SK-N-MC (cell line): ENCODE measurements at places on chromosomes 7 and 10.

GRCh38 chr7:154804449-154804848 lies 198.5 kb downstream of the PAXIP1 start:
- DNase-seq, result no peak

DNA sequence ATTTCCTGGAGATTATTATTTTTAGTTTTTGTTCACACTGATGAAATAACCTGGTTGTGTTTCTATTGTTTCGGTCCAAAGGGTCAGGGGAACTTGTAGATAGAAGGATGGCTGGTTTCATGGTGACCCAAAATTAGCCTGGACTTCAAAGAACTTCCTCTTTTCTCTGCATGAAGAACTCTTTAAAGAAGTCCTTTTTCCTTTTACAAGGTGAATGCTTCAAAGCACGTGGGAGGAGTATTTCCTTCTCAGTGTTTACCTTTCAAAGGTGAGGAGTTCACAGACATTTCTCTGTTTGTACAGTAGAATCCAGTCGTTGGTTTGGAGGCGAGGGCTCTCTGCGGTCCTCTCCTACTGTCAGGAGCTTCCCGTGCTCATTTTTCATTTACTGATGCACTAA lies 561.7 kb downstream of the GATA3 start:
- no peak for DNase-seq

GRCh38 chr7:73727952-73728351 lies 8.5 kb upstream of the STX1A start:
- DNase-seq, result no peak

GRCh38 chr10:61684894-61685507 lies 22.3 kb downstream of the CABCOCO1 start:
- no peak for DNase-seq

DNA sequence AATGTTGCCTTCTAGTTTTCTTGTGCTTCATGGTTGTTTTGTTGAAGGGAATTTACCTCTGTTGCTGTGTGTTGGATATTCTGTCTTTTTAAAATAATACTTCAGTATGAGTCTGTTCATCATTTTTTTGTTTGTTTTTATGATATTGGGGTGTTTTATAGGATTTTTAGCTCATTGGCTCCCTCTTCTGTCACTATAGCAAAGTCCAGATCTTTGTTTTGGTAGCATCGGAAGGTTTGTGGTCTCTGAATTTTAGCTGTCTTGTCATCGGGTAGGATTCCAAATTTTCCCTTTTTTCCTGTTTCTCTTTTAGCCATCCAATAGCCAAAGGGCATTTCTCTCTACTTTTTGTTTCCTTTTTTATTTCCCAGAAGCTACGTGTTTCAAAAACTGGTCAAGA lies 91.4 kb downstream of the EXOC4 start:
- no peak for DNase-seq

GRCh38 chr7:94362276-94362675 lies 32.4 kb upstream of the COL1A2 start:
- no peak for DNase-seq

GRCh38 chr7:37277513-37277912 lies 171.2 kb downstream of the ELMO1 start:
- no peak for DNase-seq

DNA sequence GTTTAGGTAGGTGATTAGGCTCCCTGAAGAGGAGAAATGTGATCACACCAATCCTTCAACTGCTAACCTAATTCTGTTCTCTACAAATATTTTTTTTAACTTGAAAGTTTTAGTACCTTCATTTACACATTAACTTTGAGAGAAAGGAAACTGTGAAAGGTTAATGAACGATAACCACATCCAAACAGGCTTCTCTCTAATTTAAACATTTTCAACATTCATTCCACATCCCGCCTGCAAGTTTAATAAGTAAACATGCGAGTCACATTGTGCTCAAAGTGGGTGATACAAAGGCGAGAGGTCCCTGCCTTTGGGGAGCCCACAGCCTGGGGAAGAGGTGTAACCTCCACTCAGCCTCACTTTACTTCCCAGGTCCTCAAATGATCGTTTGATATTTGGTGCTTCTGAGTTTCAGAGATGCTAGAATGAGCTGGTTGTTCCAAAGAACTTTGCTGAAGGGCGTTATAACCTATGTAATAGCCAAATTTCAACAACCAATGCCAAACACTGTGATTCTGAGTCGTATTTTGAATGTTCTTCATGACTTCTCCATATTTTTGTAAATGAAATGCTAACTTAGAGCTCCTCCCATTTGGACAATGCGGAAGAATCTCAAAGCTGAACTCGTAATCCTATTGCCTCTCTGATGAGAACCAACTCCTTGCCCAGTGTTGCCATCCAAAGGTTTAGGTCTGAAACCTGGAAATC lies 47.5 kb downstream of the DENND2A start:
- DNase-seq, result no peak

GRCh38 chr7:95476904-95477594 lies 8.7 kb upstream of the ASB4 start:
- DNase-seq, result peak; percentile 55

DNA sequence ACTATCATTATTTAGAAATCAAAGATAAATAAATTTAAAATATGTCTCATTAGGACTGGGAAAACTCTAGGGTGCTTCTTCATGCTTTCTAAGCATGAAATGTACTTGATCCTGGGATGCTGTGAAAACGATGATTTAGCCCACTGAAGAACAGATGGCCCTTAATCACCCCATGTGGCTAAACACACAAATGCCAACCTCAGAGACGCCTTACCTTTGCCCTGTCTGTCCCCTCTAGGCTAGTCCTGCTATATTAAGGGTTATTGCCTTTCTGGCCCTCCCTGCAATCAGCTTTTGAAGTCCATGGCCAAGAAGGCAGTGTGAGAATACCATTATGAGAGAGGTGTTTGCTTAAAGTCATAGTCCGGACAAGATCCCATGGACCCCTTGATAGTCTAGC lies 217.2 kb downstream of the TWIST1 start:
- DNase-seq, result no peak

- DNase-seq, result no peak
Measured at GRCh38 chr7:16583834-16584233, 57.2 kb downstream of the LRRC72 start.

DNA sequence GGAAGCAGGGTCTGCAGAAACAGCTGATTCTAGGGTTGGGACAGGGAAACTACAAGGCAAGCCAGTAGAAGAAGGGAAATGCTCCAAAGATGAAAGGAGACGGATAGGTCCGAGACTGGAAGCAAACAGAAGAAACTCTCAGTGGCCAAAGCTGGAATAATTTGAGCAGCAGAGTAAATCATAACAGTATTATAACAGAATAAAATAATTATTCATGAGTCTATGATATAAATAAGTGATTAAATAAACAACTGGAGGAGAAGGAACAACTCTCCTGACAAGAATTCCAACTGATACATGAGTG lies 27.6 kb downstream of the EZH2 start:
- DNase-seq, result no peak

DNA sequence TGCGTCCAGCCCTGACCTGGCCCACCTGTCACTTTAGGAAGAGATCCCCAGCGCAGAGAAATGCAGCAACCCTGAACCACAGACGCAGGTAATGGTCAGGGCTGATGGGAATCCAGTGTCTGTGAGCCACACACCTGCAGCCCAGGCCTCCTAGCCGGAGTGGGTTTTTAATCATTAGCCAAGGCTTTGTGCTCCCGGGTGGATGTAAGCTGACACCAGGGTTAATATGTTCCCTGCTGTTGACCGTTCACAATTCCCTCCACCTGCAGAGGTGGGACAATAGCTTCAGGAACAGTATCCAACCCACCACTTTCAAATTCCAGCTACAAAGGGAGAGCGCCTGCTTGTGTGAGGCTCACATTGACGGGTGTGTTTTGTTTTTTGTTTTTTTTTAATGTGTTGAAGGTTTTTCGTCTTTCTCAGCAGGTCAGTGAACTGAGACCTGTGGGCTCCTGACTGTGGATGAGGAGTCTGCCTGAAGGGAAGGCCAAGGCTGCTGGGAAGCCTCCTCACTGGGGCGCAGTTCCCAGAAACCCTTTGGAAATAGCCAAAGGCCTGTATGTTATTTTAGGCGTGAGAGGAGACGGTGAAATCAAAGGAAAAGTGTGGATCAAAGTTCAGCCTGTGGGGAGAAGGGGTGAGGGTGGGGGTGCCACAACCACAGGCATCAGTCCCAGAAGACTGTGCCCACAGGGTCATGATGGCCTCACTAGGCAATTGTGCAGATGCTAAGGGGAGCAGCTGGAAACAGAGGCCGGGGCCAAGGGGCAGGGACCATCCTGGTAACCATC lies 111.1 kb downstream of the TNS3 start:
- DNase-seq, result no peak

DNA sequence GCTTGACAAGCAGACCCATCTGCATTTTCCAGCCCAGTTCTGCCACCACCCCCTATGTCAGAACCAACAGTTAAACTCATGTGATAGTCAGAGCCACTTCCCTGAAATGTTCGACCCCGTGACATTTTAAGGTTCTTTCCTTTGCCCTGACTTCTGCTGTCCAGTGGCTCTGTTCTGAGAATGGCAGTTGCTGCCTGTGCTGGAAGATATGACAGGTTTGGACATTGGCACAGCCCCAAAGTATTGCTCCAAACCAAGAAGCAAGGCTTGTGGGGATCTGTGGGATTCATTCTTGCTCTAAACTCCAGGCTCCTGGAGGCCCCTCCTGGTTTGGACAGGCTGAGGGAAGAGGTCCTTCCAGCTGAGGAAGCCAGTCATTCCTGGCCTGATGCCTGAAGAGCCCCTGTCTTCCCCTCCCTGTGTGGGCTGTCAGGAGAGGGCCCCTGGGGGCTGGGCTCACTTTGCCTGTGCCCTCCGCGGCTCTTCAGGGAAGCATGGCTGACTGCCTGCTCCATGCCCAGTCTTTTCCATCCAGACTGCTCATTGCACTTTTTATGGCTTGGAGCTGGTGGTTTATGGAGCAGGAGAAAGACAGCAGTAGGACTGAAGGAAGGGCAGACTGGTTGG lies 138.0 kb downstream of the CDH23 start:
- no peak for DNase-seq

GRCh38 chr7:78779788-78780187 lies 673.7 kb downstream of the MAGI2 start:
- DNase-seq, result no peak

DNA sequence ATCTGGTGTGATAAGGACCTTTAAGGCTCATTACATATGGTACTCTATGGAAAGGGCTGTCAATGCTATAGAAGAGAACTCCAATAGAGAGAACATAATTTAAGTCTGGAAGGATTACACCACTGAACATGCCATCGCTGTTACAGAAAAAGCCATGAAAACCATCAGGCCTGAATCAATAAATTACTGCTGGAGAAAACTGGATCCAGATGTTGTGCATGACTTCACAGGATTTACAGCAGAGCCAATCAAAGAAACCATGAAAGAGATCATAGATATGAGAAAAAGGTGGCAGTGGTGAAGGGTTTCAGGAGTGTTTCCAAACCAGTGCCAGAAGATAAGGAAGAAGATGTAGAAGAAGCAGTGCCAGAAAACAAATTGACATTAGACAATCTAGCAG lies 18.9 kb upstream of the GPR22 start:
- DNase-seq, result peak; percentile 18

DNA sequence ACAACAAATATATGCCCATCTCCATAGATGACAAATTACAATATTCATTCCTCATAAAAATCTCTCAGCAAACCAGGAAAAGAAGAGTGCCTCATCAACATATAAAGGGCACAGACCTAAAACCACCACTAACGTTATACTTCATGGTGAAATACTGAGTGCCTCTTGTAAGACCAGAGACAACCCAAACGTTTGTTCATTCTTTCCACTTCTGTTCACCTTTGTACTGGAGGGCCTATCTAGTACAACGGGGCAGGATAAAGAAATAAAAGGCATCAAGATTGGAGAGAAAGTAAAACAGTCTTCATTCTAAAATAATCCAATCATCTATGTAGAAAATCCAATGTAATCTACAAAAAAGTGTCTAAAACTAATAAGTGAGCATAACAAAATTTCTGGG lies 79.1 kb downstream of the LARP4B start:
- no peak for DNase-seq

DNA sequence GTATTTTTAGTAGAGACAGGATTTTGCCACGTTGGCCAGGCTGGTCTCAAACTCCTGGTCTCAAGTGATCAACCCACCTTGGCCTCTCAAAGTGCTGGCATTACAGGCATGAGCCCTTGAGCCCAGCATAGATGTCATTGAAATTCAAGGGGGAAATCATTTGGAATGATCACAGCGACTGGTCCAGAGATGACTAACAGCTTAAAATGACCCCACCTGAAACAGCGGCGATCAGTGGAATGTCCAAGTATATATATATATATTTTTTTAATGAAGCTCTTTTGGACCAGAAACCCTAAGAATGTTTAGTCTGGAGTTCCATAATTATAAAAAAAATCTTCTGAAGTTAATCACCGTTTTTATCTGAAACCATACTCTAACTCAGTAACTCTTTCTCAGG lies 12.5 kb upstream of the AKR1E2 start:
- no peak for DNase-seq

DNA sequence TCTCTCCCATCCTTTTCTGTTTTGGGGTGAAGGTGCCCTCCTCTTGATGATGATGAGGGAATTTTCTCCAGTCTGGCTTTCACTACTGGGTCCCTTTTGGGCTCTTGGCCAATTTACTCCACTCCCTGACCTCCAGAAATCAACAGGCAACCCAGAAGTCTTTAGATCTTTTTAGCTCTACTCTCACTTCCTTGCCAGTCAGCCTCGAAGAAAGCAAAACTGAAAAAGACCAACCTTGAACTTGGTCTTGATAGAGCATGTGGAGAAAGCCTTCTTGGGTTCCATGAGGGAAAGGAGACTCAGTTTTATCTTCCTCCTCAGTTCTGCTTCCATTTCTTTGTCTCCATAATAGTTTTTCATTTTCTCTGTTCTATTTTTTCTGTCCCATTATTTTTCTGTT lies 91.4 kb upstream of the NPVF start:
- DNase-seq, result no peak

- no peak for DNase-seq
Measured at GRCh38 chr10:29254123-29255046, 34.5 kb upstream of the LYZL1 start.
